ENCODE measurements at places on chromosomes 12 and 14.

- no peak for DNase-seq
Observed at GRCh38 chr12:44972746-44973421, 78.0 kb downstream of the DBX2 start.

GRCh38 chr14:49193332-49194065 lies 392.7 kb downstream of the RPS29 start:
- DNase-seq, result no peak

DNA sequence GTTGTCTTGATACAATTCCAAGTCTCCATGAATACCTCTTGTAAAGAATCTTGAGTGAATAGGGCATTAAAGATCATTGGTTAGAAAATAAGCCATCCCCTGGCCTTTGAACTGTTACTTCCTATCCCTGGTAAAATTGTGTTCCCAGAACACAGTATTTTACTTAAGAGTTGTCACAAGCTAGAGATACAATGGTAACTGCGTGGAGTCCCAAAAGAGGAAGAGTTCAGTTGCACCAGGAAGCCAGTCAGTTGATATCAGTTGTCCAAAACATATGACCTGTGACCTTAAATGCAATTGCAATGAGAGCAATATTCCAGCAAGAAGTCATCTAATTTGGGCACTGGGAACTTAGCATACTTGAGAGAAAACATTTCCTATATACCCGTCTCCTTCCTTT lies 117.3 kb downstream of the NEDD1 start:
- DNase-seq, result no peak

DNA sequence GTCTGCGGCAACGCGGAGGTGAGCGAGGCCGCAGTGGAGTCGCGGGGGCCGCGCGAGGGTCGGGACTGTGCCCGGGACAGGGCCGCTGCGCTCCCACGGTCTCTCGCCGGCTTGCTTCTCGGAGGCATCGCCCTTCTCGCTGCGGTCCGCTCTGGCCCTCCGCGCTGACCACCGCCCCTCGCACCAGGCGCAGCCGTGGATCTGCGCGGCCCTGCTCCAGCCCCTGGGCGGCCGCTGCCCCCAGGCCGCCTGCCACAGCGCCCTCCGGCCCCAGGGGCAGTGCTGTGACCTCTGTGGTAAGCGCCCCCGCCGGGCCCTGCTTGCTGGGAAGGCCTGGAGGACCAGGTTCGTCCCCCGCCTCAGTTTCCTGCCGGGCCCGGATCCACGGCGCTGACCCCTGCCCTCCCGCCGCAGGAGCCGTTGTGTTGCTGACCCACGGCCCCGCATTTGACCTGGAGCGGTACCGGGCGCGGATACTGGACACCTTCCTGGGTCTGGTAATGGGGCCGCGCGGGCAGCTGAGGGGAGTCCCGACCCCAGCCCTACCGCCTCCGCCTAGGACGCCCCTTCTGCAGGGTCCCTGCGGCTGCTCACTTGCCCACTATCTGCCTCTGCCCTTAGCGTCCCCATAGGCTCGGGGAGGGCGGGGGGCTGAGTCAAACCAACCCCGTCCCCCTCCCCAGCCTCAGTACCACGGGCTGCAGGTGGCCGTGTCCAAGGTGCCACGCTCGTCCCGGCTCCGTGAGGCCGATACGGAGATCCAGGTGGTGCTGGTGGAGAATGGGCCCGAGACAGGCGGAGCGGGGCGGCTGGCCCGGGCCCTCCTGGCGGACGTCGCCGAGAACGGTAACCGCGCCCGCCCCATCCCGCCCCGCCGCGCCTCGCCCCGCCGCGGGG lies 7.0 kb downstream of the AMN start:
- DNase-seq, result no peak

DNA sequence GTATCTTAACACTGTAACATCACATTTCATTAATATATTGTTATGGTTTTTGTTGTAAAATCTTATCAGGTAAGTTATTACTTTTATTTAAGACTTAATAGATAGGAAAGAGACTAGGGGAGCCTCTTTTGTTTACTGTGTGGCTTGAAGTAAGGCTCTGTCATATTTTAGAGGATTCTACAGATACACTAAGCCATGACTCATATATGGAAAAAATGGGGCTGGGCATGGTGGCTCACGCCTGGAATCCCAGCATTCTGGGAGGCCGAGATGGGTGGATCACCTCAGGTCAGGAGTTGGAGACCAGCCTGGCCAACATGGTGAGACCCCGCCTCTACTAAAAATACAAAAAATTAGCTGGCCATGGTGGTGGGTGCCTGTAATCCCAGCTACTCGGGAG lies 23.6 kb upstream of the NPFF start:
- no peak for DNase-seq

GRCh38 chr12:5648692-5649359 lies 216.9 kb downstream of the NTF3 start:
- DNase-seq, result no peak

- no peak for DNase-seq
Observed at GRCh38 chr14:95635051-95635450, 51.2 kb upstream of the TCL1B start.

DNA sequence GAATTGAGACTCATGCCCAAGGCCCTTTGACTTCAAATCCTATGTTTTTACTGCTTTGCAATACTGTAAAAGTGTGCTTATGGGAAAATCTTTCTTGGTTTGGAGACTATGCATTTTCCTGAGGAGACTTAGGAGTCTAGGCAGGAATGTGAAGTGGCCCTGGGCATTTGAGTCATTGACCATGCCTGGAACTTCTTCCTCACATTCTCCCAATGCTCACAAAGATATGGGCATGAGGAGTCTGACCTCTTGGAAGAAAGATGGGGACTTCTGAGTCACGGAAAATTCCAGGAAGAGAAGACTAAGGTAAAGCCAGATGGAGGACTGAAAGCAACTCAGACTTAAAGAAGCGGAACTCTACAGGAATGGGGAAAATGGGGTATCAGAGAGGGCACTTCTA lies 38.2 kb upstream of the ZNF641 start:
- DNase-seq, result no peak

GRCh38 chr12:58066296-58066695 lies 124.9 kb downstream of the ATP23 start:
- DNase-seq, result no peak

All from stimulated activated CD4-positive, alpha-beta T cell treated with anti-CD3 and anti-CD28 coated beads, Interleukin-4, amount 100 ng/mL, for 4 hours (primary cell).